ENCODE measurements at places on chromosomes 7 and 10.

- DNase-seq, result no peak
Measured at GRCh38 chr7:7565018-7565680, 1.5 kb upstream of the MIOS start.

DNA sequence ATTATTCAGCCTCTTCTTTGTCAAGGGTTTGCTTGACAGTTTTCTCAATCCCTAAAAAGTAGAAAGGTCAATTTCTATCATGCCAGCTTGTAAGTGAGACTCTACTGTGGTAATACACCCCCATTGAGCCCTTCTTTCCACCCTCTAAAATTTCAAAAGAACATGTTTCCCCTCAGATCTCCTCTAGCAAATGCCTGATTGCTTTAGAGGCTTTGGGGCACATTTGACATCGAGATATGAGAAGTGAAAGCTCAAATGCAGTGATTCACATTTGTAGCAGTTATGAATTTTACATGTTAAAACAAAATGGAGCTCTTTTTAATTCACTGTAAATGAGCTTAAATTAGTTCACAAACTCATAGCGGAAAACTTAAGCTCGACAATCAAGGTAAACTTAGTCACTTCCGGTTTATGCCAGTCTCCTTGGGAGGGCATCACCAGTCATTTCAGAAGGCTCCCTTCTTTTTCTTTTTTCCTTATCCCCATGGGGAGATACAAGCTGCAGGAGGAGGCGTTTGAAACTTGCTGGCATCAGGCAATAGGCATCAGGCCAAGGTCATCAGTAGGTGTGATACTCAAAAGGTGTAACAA, 55.3 kb upstream of the ADO start:
- DNase-seq, result no peak

GRCh38 chr10:82084904-82085303, 209.9 kb downstream of the NRG3 start:
- no peak for DNase-seq

DNA sequence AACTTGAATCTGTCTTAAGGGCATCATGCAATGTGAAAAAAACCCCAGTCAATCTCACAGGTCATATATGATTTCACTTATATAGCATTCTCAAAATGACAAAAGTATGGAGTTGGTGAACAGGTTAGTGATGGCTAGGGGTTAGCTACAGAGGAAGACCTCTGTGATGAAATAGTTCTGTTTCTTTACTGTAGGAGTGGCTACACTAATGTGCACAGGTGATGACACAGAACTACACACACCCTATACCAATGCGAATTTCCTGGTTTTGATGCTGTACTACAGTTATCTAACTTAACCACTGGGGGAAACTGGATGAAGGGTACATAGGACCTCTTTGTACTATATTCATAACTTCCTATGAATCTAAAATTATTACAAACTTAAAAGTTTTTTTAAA, 541.8 kb downstream of the PARD3 start:
- DNase-seq, result no peak

GRCh38 chr7:44155191-44156185, 14.4 kb upstream of the MYL7 start:
- DNase-seq, result no peak

GRCh38 chr7:33596686-33597085, 308.7 kb upstream of the BMPER start:
- no peak for DNase-seq

DNA sequence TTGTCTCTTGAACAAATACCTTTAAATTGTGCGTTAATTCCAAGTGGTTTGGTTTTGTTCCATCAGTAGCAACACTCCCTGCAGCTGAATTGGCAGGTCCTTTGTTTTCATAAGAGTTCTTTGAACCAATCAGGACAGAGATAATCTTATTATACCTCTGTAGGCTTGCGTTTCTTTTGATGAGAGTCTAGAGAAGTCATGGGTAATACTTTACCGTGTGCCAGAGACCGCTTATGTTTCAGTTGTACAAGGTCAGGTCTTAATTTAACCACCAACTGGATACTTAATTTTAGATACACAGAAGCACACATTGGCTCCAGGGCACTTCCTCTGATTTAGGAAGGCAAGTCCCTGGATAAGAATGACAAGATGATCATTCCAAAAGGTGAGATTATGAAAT, at the start of gene ASB15:
ASB15 (plus strand) TSS at position 292 of the 400 bp plus-strand sequence. CDS start 12,682 bp downstream, outside the sequence.
- DNase-seq, result no peak

GRCh38 chr10:1782841-1783240, 45.5 kb upstream of the ADARB2 start:
- no peak for DNase-seq

DNA sequence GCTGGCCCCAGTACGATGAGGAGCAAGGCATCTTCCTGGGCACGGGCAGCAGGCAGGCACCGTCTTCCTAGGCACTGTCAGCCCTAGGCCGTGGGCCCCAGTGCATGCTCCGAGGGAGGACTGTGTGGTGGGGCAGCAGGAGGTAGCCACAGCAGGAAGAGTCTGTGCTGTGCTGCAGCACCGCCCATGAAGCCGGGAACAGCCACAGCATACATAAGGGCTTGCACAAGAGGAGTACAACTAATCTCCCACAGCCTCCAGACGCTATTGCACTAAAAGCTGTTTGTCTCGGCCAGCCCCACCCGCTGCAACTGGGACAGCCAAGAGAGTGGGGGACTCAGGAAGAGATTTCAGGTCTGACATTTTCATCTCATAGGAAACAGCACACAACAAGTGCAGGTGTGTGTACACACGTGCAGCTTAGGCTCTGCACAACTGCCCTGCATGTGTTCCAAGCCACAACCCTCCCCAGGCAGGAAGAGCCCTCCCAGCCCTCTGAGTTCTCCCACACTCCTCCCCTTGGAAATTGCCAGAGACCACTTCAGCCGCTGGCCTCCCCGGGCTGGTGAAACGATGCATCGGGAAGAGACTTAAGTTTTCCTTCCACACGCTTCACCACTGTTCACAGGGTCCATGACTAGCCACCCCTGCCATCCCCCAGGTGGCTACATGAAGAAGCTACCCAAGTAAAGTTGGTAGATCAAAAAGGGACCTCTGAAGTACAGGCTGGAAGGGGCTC, 88.1 kb upstream of the DDC start:
- no peak for DNase-seq

- no peak for DNase-seq
Measured at GRCh38 chr7:30755384-30756154, 3.6 kb downstream of the INMT start.

- DNase-seq, result no peak
Measured at GRCh38 chr7:24740871-24741270, 16.4 kb downstream of the GSDME start.

DNA sequence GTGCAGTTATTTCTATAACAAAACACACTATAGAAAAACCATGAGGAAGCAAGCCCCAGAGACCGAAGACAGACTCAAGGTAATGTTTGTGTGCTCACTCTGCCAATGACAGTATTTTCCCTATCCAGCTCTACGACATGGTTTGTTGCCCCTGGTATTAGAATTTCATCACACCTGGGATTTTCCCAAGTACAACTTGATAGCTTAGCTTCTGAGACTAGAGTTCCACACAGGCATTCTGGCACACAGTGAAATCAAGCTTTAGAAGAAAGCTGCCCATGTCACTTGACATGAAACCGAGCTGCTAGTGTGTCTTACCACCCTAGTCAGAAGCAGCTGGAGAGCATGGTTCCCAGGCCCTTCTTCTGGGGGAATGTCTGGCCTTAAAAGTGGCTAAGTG, 44.1 kb upstream of the AKR1E2 start:
- no peak for DNase-seq

DNA sequence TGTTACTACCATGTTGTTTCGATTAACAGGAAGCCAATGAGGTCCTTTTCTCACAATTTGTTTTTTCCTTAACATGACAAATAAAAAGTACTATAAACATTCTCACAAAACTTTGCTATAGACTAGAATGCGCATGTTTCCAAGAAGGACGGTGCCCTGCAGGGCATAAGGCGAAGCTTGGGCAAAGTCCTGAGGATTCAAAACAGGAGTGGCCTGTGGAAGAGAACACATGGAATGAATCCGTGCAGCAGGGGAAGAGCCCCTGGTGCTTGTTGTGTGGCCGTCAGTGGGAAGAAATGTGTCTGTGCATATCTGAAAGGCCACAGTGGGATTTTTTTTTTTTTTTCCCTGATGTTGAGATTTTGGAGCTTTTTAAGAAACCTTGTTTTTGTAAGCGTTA, 67.6 kb downstream of the ITGA8 start:
- DNase-seq, result no peak

DNA sequence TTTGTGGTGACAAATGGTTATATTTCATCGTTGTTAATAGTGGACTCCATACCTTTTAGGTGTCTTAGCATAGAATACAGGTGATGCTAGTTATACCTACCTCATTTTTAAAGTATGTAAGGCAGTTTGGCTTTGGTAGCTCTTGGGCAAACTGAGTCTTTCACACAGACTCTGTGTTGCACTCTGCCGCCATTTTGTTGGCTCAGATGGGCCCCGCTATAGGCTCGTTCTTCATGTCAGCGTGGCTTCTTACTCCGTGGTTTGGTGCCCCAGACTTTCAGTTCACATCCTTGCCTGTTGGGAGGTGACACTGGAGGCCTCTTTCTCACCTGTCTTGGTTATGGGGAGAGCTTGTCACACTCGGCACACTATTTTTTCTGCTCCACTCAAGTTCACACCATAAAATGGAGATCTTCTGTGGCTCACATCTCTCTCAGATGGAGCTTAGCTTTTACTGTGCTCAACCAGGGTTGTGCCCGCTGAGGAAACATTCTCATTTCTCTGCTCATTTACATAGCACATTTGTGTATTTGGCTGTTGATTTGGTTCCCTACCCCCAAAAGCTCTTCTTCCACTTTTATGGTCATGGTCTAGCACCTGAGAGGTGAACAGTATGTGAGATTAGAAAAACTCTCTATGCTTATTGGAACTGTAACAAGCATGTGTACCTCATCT, 178.5 kb downstream of the ARID5B start:
- DNase-seq, result no peak

DNA sequence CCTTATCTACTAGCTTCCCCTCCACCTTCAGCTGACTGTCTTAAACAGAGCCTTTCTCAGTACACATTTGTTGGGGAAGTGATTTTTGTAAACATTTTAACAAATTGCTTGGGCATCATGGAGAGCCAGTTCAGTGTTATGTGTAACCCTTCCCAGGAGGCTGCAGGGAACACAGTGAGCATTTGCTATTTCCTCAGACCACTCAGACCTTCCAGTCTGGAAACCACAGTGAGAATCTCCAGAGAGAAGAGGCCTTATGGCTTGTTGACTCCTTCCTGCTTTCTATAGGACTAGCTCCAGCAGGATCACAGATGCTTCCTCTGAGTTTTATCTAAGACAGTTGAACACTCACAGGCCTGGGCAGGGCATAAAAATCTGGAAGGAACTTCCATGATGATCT, 409.8 kb upstream of the NPVF start:
- DNase-seq, result no peak

GRCh38 chr7:93015779-93016481, 101.8 kb downstream of the SAMD9 start:
- no peak for DNase-seq

DNA sequence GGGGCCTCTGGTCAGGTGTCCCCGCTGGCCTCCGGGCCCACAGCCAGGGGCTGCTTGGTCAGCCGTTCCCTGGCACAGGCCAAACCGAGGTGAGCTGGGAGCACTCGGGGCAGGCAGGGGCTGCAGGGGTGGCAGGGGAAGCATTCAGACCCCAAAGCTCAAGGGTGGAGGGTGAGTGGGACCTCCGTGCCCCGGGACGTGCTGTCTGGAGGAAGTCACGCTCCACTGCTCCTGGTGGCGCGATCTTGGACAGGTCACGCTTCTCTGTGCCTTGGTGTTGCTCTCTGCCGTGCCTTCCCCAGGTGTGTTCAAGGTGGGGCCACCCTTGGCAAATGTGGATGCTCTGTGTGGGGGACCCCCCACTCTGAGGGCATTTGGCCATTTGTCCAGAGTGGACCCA, 24.6 kb upstream of the ELFN1 start:
- no peak for DNase-seq

GRCh38 chr10:105146436-105146835, 505.3 kb downstream of the SORCS3 start:
- DNase-seq, result no peak

- DNase-seq, result no peak
Measured at GRCh38 chr7:40747856-40748255, 613.1 kb downstream of the SUGCT start.

DNA sequence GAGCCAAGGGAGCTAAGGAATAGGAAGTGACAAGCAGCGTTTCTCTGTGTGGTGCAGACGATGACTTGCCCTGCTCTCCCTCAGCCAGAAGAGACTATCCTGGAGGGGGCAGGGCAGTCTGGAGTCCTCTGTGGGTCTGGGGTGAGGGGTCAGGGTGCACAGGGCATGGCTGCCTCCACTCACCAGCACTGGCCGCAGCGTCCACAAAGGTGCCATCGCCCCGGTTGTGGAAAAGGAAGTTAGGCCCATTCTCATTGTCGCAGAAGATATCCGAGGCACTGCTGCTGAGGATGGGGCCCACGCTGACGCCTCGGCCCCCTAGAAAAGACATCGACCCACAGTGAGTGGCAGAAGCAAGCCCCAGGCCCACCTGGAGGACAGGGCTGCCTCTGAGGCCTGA, 58.2 kb downstream of the GOLGA7B start:
- DNase-seq, result no peak

GRCh38 chr10:44300666-44301649, 83.9 kb downstream of the CXCL12 start:
- DNase-seq, result peak; percentile 88
